ENCODE measurements at places on chromosomes 1 and 21. TPM values are rescaled to one million over a fixed set of nuclear protein-coding genes. Genes with fewer than 3 reads are reported as not detected.

Gene KCND3
- 0.33 TPM for total RNA-seq

Gene CEP104
- total RNA-seq, result 12.8 TPM

Gene TAF12
- 49.5 TPM for total RNA-seq

DNA sequence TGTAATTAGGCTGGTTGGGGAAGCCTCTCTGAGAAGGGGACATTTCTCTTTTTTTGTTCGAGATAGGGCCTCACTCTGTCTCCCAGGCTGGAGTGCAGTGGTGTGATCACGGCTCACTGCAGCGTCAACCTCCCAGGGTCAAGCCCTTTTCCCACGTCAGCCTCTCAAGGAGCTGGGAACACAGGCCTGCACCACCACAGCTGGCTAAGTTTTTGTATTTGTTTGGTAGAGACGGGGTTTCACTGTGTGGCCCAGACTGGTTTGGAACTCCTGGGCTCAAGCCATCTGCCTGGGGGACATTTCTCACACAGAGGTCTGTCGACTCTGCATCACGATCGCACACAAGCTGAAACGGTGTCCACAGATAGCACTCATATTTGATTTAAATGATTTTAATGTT, 39.7 kb downstream of the HUNK start:
- H3K4me3 ChIP-seq, result no peak overlapping the region
- no peak for DNase-seq
- no peaks in the 10 kb centered on the region for H3K36me3 ChIP-seq
- H3K4me1 ChIP-seq, result no peaks in the 10 kb centered on the region
- no peak overlapping the region for H3K27ac ChIP-seq

GRCh38 chr1:98130408-98130807, 209.6 kb upstream of the DPYD start:
- H3K27ac ChIP-seq, result no peak overlapping the region
- no peak overlapping the region for H3K4me3 ChIP-seq
- H3K36me3 ChIP-seq, result no peaks in the 10 kb centered on the region

DNA sequence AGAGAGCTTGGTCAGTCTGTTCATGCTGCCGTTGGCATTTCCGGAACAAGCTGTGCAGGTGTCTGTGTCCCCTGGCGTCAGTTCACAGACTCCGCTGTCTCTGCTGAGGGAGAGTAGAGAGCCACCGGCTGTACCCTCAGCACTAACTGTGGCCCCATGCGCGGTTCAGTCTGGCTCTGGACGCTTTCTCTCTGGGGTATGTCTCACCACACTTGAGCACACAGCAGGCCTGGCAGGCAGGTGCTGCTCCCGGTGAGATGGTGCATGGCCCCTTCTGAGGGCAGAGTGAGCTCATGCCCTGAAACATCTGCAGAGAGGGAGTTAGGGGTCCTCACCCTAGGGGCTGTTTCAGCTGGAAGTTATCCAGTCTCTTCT, 60.0 kb upstream of the TLR5 start:
- peaks cover 36% of the 10 kb centered on the region for H3K4me1 ChIP-seq
- peak; percentile 66 for DNase-seq
- no peaks in the 10 kb centered on the region for H3K27me3 ChIP-seq
- H3K36me3 ChIP-seq, result no peaks in the 10 kb centered on the region
- H3K27ac ChIP-seq, result peak overlapping the region; percentile 68

GRCh38 chr1:119209596-119210295, 69.3 kb upstream of the WARS2 start:
- no peak overlapping the region for H3K4me3 ChIP-seq
- no peaks in the 10 kb centered on the region for H3K36me3 ChIP-seq
- no peak for DNase-seq
- H3K27me3 ChIP-seq, result no peaks in the 10 kb centered on the region
- H3K4me1 ChIP-seq, result no peaks in the 10 kb centered on the region

DNA sequence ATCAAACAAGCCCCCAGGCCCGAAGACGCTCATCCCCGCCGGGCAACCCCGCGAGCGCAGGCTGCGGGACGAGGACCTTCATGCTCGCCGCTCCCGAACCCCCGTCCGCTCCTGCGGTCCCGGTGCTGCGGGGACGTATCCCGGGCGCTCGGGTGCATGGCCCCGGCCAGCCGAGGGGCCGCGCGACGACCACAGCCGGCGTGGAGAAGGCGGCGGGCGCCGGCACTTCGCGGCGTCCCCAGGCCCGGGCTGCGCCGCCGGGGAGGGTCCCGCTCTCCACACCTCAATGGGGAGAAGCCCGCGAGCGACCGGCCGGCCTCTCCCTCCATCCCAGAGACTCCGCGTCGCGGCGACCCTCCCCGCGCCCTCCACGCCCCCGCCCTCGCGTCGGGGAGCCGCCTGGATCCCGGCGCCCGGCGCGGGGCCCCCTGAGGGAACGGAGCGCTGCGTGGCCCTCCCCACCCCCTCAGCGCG, 401 bp downstream of the ERRFI1 start:
- H3K4me3 ChIP-seq, result peak overlapping the region; percentile 58
- no peak overlapping the region for H3K27ac ChIP-seq
- H3K4me1 ChIP-seq, result no peaks in the 10 kb centered on the region
- peaks cover 72% of the 10 kb centered on the region for H3K27me3 ChIP-seq
- DNase-seq, result no peak
